Stimulated activated CD8-positive, alpha-beta memory T cell treated with anti-CD3 and anti-CD28 coated beads, Interleukin-7, amount 100 ng/mL, for 1 hour (primary cell): ENCODE measurements at places on chromosomes 5 and 9.

DNA sequence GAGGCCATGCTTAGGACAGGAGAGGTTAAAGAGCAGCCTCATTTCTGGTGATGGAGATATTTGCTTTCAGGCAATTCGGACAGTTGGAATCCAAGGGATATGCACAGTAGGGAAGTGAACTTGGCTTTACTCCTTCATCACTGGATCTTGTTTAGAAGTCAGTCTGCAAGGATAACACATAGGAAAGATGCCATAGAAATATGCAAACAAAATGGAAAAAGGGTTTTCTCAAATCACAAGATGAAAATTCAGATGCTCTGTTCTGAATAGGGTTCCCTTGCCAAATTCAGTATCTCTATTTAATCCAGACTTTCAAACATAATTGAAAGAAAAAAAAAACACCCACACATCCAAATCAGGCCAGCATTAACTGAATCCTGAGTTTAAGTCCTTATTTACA is 166.9 kb downstream of the MEF2C start:
- no peak for DNase-seq

GRCh38 chr9:127264462-127265219 is at the start of gene GARNL3:
Gene GARNL3, plus strand, starts transcription at chr9:127264774. Its CDS starts 104 bp downstream, at chr9:127264878.
- no peak for DNase-seq

GRCh38 chr5:138408023-138408422 is 30.8 kb upstream of the REEP2 start:
- DNase-seq = no peak

DNA sequence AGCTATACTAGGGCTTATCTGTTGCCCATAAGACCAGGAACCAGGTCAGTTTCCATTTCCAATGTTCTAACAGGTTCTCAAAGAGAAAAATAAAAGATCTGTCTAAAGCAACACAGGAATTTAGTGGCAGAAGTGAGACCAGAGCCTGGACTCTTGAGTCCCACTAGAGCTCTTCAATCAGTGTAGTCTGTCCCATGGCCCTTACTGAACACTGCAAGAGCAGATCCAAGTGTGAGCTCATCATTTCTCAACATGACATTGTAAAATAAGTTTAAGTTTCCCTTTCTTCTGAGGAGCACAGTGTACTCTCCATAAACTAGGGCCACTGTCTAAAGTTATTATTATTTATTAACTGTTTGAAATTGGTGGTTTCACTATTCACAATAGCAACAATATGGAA is 8.6 kb upstream of the PAPPA start:
- no peak for DNase-seq

DNA sequence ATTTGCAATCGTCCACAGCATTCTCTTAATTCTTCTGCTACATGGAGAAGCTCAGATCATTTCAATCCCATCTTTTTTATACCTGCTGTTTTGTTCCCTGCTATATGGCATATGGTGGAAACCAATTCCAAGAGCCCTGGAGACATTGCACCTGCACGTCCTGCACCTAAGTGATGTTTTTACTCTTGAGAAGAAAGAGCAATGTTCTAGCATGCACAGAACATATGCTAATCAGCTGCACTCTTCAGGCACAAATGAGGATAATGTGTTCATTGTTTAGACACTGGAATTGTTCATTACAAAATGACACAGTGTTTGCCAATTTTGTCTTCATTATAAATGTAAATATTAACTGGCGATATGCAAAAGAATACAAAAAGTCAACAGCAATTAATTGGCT is 935.8 kb downstream of the TLE4 start:
- no peak for DNase-seq

GRCh38 chr5:11619339-11620024 is 284.8 kb downstream of the CTNND2 start:
- DNase-seq = no peak

- no peak for DNase-seq
These were observed 1.5 kb downstream of the CATSPER3 start for GRCh38 chr5:134969166-134969565.

GRCh38 chr5:145752534-145752933 is 82.6 kb downstream of the PRELID2 start:
- no peak for DNase-seq

DNA sequence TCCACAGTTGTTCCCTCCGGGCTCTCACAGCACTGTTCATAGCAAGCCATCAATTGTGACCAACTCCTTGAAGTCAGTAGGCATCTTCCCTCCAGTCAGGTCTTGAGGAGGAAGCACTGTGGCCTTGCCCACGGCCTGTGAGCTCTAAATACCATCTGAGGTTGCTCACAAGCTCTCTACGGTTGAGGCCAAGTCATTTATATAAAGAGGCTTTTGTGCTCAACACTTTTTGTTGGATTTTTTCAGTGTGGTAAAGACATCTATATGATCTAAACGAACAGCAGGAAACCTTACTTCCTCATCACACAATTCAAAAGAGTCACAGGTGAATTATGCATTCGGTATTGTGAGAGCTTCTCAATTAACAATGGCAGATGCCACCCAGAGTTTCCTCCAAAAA is 97.3 kb downstream of the ZNF462 start:
- no peak for DNase-seq

DNA sequence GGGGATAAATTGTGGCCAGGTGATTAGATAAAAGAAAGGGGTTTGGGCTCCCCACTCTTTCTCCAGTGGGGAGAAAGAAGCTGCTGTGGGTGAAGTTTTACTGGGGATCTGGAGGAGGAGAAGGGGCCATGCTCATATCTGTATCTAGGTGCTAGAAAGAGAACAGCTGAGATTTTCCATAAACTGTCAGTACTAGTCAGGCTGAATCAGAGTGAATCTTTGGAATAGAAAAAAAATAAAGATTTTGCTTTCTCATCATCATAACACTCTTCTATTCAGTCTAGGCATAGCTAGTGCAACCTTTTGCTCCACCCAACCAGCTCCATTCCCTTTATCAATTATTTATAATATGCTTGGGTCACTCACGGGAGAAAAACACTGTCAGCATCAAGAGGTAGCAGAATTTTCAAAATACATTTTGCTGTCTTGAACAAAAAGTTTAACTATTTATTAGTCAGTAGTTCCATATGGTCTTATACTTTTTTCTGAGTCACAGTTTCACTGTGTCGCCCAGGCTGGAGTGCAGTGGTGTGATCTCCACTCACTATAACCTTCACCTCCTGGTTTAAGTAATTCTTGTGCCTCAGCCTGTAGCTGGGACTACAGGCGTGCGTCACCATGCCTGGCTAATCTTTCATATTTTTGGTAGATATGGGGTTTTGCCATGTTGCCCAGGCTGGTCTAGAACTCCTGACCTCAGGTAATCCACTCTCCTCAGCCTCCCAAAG is 21.3 kb upstream of the ERMP1 start:
- DNase-seq = no peak

DNA sequence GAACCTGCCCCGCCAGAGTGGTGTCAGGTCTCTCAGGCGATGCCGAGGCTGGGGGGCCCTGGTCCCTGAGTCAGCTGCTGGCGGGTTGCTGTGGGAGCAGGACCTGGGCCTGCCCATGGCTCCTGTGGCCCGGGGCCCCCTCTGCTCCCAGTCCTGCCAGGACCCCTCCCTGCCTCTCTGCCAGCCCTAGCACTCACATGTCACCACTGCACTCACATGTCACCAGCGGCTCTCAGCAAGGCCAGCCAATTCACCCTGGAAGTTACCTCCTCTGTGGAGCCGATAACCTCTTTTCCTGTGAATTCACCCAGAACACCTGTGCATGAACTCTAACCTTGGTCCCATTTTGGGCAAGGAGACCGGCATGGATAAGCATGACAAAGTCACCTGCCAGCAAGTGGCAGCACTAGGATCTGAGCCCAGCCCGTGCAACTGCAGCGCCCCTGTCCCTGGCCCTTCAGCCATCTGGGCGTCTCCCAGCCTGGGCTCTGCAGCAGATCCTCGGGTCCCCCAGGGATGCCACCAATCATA is 170.2 kb downstream of the GAPVD1 start:
- DNase-seq = no peak

GRCh38 chr5:135242866-135243555 is 156.0 kb downstream of the MACROH2A1 start:
- DNase-seq = no peak

DNA sequence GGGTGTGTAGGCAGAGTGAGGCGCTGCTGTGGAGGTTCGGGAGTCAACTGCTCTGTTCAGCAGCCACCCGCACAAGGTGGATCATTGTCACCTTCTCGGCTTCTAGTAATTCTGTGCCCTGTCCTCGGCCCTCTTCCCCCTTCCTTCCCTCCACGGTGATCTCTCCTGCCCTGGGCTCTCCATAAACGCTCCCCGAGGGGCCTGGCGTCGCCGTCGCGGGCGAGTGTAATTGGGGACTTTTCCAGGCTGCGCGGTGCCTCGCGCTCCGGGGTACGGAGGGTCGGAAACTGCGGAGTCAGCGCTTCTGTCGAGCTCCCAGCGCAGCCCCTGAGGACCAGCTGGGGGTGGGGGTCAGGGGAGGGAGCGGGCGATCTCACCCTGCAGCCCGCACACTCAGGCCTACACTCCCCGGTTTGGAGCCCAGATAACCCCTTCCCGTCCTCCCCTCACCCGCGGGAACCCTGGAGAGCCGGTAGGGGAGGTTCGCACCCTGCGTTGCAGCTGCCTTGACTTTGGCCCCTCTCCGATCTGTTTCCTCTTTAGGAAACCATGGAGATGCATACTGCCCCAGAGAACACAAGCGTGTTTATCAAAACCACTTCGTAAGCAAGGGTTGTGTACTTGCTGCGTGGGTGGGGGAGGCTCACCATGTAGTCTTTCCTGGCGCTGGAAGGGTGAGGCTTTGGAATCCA is 188.3 kb upstream of the ZNF618 start:
- no peak for DNase-seq
